ENCODE measurements at places on chromosomes 16 and 17. TPM values are rescaled to one million over a fixed set of nuclear protein-coding genes. Genes with fewer than 3 reads are reported as not detected.

Gene NUDT7
- 8.8 TPM for total RNA-seq

- DNase-seq = peak; percentile 47
- H3K4me3 ChIP-seq = no peak overlapping the region
- peaks cover 9% of the 10 kb centered on the region for H3K4me1 ChIP-seq
- H3K27ac ChIP-seq = no peak overlapping the region
Observed at GRCh38 chr17:64081802-64082799, 47.8 kb downstream of the ERN1 start.

DNA sequence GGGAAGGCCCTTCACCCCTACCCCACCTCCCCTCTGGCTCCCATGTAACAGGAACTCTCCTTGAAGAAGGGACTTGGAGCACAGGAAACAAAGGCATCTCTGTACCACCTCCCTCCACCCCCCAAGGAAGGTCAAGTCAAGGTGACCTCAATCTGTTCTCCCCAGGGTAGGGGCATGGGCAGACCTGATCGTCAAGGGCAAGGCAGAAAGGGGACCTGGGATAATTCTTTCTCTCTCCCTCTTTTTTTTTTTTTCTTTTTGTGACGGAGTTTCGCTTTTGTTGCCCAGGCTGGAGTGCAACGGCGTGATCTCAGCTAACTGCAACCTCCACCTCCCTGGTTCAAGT is 4.3 kb upstream of the STAT5A start:
- DNase-seq = no peak
- peaks cover 3% of the 10 kb centered on the region for H3K27me3 ChIP-seq
- H3K27ac ChIP-seq = no peak overlapping the region
- no peak overlapping the region for H3K4me3 ChIP-seq

DNA sequence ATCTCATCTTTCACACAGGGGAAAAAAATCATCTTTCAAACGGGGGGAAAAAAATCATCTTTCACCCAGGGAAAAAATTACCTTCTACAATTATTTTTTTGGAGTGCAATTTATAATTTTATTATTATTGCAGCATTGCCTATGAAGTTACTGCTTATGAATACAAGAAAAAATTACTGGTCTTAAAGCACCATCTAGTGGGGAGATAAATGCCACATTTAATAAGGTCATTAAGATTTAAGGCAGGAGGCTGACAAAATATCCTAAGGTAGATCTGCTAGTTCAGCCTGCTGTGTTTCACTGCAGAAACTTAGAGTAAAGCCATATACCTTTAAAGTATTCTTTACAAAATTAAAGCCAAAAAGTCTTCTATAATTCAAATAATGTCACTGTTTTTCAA is 13.7 kb downstream of the SHCBP1 start:
- no peak overlapping the region for H3K4me3 ChIP-seq
- H3K27me3 ChIP-seq = no peaks in the 10 kb centered on the region
- no peaks in the 10 kb centered on the region for H3K4me1 ChIP-seq
- H3K27ac ChIP-seq = no peak overlapping the region

Gene DYNLRB2
- total RNA-seq = 20.9 TPM

GRCh38 chr16:3460121-3460520 is 16.6 kb downstream of the NAA60 start:
- H3K4me1 ChIP-seq = peaks cover 25% of the 10 kb centered on the region
- no peak overlapping the region for H3K27ac ChIP-seq
- no peaks in the 10 kb centered on the region for H3K27me3 ChIP-seq
- no peak for DNase-seq
- no peak overlapping the region for H3K4me3 ChIP-seq

Gene OTOA
- 0.18 TPM for total RNA-seq

Gene MMP2
- 291 TPM for total RNA-seq

Gene CACNG5
- total RNA-seq = not detected

- H3K4me3 ChIP-seq = no peak overlapping the region
- H3K36me3 ChIP-seq = peaks cover 31% of the 10 kb centered on the region
- H3K27me3 ChIP-seq = no peaks in the 10 kb centered on the region
- no peak overlapping the region for H3K27ac ChIP-seq
Observed at GRCh38 chr16:70481929-70482536, 27.6 kb downstream of the FCSK start.

DNA sequence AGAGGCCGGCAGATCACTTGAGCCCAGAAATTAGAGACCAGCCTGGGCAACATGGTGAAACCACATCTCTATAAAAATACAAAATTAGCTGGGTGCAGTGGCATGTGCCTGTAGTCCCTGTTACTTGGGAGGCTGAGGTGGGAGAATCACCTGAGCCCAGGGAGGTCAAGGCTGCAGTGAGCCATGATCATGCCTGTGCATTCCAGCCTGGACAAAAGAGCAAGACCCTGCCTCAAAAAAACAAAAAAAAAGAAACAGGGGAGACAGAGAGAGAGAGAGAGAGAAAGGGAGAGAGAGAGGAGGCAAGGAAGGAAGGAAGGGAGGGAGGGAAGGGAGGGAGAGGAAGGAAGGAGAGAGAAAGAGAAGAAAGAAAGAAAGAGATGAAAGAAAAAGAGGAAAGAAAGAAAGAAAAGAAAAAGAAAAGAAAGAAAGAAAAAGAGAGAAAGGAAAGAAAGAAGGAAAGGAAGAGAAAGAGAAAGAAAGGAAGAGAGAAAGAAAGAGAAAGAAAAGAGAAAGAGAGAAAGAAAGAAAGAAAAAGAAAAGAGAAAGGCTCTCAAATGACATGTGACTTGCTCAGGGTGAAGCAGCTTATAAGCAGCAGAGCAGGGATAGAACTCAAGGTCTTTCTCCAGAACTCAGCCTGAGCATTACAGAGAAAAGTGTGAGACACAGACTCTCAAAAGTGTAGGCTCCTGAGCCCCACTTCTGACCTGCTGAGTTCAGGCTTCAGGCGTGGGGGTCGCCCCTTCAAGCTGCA is 15.5 kb downstream of the CX3CL1 start:
- no peak overlapping the region for H3K4me3 ChIP-seq
- no peak overlapping the region for H3K27ac ChIP-seq
- H3K4me1 ChIP-seq = peaks cover 4% of the 10 kb centered on the region

Gene SCIMP
- 18.6 TPM for total RNA-seq

DNA sequence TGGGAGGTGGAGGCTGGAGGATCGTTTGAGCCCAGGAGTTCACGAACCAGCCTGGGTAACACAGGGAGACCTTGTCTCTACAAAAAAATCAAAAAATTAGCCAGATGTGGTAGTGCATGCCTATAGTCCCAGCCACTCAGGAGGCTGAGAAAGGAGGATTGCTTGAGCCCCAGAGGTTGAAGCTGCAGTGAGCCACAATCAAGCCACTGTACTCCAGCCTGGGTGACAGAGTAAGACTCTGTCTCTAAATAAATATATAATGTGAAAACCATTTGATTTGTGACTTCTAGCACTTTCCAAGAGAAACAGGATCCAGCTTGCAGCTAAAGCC is 459.1 kb downstream of the SOX9 start:
- no peak overlapping the region for H3K4me3 ChIP-seq
- no peaks in the 10 kb centered on the region for H3K4me1 ChIP-seq
- no peaks in the 10 kb centered on the region for H3K27me3 ChIP-seq
- no peak overlapping the region for H3K27ac ChIP-seq
- no peak for DNase-seq

- H3K27ac ChIP-seq = no peak overlapping the region
- no peak overlapping the region for H3K4me3 ChIP-seq
- H3K36me3 ChIP-seq = no peaks in the 10 kb centered on the region
- no peaks in the 10 kb centered on the region for H3K27me3 ChIP-seq
- no peaks in the 10 kb centered on the region for H3K4me1 ChIP-seq
- no peak for DNase-seq
Observed at GRCh38 chr16:57539072-57539796, 2.9 kb upstream of the CCDC102A start.

GRCh38 chr17:82831041-82831817 is 8.6 kb downstream of the ZNF750 start:
- H3K4me1 ChIP-seq = peaks cover 3% of the 10 kb centered on the region
- DNase-seq = no peak
- no peaks in the 10 kb centered on the region for H3K27me3 ChIP-seq
- no peak overlapping the region for H3K27ac ChIP-seq

DNA sequence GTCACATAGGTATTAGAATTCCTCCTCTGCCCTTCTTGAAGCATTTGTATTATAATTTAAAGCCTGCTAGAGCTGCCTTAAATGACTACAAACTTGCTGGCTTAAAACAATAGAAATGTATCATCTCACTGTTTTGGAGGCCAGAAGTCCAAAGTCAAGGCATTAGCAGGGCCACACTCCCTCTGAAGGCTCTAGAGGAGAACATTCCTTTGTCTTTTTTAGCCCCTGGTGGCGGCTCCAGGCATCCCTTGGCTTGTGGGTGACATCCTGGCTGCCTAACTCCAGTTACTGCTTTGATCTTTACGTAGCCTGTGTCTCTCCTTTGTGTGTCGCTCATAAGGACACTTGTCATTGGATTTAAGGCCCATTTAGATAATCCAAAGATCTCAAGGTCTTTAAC is 186.6 kb upstream of the SALL1 start:
- H3K27me3 ChIP-seq = no peaks in the 10 kb centered on the region
- no peaks in the 10 kb centered on the region for H3K4me1 ChIP-seq
- H3K36me3 ChIP-seq = no peaks in the 10 kb centered on the region
- no peak for DNase-seq
- H3K27ac ChIP-seq = no peak overlapping the region
- no peak overlapping the region for H3K4me3 ChIP-seq

DNA sequence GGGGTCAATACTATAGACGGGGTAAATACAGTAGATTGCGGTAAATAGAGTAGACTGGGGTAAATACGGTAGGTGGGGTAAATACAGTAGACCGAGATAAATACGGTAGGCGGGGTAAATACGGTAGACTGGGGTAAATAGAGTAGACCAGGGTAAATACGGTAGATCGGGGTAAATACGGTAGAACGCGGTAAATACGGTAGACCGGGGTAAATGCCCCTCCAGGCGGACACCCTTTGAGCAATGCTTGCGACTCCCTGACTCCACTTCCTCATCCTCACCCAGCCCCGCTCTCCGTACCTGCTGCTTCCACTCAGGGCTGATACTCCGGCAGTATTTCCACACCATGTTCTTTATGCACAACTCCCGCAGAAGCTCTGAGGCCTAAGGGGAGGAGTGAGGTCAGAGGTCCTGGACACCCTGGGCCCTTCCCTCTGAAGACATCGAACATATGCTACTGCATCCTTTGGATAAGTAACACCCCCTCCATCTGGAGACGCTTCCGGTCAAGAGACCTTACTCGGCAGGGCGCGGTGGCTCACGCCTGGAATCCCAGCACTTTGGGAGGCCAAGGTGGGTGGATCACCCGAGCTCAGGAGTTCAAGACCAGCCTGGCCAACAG is 13.3 kb upstream of the CRK start:
- no peak overlapping the region for H3K4me3 ChIP-seq
- H3K4me1 ChIP-seq = no peaks in the 10 kb centered on the region
- peaks cover 17% of the 10 kb centered on the region for H3K36me3 ChIP-seq
- DNase-seq = no peak

Gene CALCOCO2
- 102 TPM for total RNA-seq

Gene DNAH9
- total RNA-seq = 36.1 TPM

Gene TNFRSF13B
- total RNA-seq = 0.61 TPM

GRCh38 chr16:9545522-9546437 is 454.3 kb downstream of the HAPSTR1 start:
- H3K4me3 ChIP-seq = no peak overlapping the region
- no peaks in the 10 kb centered on the region for H3K36me3 ChIP-seq
- DNase-seq = no peak

- no peak for DNase-seq
- no peak overlapping the region for H3K27ac ChIP-seq
- H3K4me3 ChIP-seq = no peak overlapping the region
- H3K27me3 ChIP-seq = no peaks in the 10 kb centered on the region
- H3K36me3 ChIP-seq = no peaks in the 10 kb centered on the region
Observed at GRCh38 chr17:32124985-32125847, 17.1 kb upstream of the RHOT1 start.

Gene NAGS
- total RNA-seq = 2.6 TPM

Gene TOP3A
- 41.4 TPM for total RNA-seq

DNA sequence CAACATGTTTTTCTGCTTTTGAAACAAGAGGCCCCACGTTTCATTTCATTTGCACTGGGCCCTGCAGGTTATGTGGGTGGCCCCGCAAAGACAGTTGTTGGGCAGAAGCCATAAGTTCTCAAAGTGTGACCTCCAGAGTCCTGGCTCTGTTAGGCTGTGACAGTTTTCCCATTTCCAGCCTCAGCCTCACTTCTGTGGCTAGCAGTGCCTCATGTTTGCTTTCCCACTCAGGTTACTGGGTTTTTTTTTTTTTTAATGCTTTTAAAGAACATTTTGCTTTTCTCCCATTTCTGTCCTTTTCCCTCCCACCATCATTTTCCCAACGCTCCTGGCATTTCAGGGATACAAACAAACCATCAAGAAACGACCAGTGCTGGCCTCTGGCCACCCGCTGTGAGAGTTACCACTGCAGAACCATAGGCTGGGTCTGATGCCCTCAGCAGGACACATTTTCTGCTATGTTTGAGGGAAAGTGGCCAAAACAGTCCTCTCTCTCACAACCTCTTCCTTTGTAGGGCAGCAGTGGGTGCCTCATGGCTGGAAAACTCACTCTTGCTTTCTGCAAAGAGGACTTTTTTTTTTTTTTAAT is 159.0 kb upstream of the MPHOSPH6 start:
- DNase-seq = peak; percentile 12
- no peaks in the 10 kb centered on the region for H3K27me3 ChIP-seq

Gene PLA2G15
- total RNA-seq = 15.6 TPM

Gene FAM171A2
- 1.1 TPM for total RNA-seq

Gene CA10
- 0.17 TPM for total RNA-seq

Gene IL34
- 11.6 TPM for total RNA-seq

Gene CACNG4
- total RNA-seq = 5.4 TPM

DNA sequence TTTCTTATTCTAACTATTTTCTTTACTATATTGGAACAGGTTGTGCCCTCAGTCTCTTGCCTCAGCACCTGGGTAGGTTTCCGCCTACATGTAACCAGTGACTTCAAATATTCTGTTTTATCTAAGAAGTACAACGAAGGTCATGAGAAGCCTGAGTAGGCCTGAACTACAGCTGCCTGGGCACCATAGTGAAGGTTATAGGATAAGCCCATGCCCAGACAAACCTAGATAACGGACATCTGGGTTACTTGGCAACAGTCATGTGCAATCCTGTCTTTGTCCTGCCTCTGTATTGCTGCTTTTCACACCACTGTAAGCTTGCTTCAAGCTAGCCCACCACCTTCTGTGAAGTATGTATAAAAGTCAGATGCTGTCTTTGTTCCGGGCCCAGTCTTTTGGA is 25.4 kb upstream of the ARL4D start:
- H3K27ac ChIP-seq = no peak overlapping the region
- H3K36me3 ChIP-seq = no peaks in the 10 kb centered on the region
- no peak for DNase-seq

Gene CSH1
- not detected for total RNA-seq

GRCh38 chr17:66355510-66355909 is 53.1 kb downstream of the PRKCA start:
- no peaks in the 10 kb centered on the region for H3K27me3 ChIP-seq
- no peak overlapping the region for H3K27ac ChIP-seq
- DNase-seq = no peak
- H3K4me1 ChIP-seq = no peaks in the 10 kb centered on the region
- no peak overlapping the region for H3K4me3 ChIP-seq
- H3K36me3 ChIP-seq = no peaks in the 10 kb centered on the region
